ENCODE measurements at places on chromosomes 12 and 14. TPM values are rescaled to one million over a fixed set of nuclear protein-coding genes. Genes with fewer than 3 reads are reported as not detected.

The TAS2R19 gene
- not detected for total RNA-seq

The TMEM229B gene
- 0.23 TPM for total RNA-seq

The ACOT6 gene
- total RNA-seq: not detected

The AMDHD1 gene
- total RNA-seq: 1.9 TPM

The GALNT16 gene
- 3.7 TPM for total RNA-seq

The LRCOL1 gene
- total RNA-seq: not detected

The OR4N5 gene
- total RNA-seq: not detected

The PAX9 gene
- 3.2 TPM for total RNA-seq

The PIANP gene
- total RNA-seq: 0.97 TPM

The GDF3 gene
- not detected for total RNA-seq

The METTL25 gene
- total RNA-seq: 2.0 TPM

The DAO gene
- total RNA-seq: not detected

The RBP5 gene
- total RNA-seq: not detected

The ABCC9 gene
- not detected for total RNA-seq

The HELB gene
- total RNA-seq: 1.6 TPM

The ERP27 gene
- not detected for total RNA-seq

The DEGS2 gene
- 1.4 TPM for total RNA-seq

The FLVCR2 gene
- total RNA-seq: 5.4 TPM

The RPGRIP1 gene
- 0.20 TPM for total RNA-seq

The TSHR gene
- not detected for total RNA-seq

The NKX2-8 gene
- 4.2 TPM for total RNA-seq

The C14orf132 gene
- 4.3 TPM for total RNA-seq

The ABHD12B gene
- not detected for total RNA-seq

The PLA2G1B gene
- not detected for total RNA-seq

The PLXNC1 gene
- total RNA-seq: 0.09 TPM

Data from A549 treated with GW870086 at 1 μM for 4 hours (cell line).